Right renal pelvis (tissue), 4 donors: ENCODE measurements at places on chromosomes 7 and 10. TPM values are rescaled to one million over a fixed set of nuclear protein-coding genes. Genes with fewer than 3 reads are reported as not detected.

DNA sequence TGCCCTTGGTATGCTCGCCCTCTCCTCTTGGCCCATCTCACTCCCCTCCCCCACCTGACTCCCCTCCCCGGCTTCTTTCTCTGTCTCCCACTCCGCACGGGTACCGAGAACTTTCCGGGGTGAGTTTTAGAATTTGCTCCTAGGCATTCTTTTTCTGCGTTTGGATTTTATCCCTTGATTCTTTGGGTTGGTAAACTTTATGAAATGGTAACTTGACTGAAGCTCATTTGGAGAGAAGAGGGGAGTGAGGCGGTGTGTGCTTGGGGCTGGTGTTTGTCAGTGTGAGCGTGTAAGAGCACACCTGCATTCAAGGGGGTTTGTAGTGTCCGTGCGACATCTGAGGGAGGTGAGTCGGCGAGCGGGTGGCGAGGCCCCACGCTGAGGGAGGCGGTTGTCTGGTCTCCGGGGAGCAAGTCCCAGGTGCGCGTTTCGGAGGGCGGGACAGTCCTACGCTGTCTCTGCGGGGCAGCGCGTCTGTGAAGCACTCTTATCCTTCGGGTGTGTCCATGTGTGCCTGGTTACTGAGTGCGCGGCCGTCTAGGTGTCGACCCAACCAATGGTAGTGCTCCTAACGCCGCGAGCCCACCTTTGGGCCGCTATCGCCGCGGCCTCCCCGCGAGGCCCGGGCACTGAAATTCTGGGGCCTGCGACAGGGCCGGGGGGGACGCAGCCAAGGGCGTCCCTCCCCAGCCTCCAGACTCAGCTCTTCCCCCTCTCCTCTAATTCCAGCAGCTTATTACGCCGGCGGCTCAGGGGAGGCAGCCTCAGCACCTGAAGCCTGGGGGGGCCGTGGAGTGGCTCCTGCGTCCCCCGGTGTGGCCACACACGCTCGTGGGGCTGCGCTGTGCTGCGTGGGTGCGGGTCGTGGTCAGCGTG is 2.6 kb upstream of the ZNF503 start:
- DNase-seq: no peak

DNA sequence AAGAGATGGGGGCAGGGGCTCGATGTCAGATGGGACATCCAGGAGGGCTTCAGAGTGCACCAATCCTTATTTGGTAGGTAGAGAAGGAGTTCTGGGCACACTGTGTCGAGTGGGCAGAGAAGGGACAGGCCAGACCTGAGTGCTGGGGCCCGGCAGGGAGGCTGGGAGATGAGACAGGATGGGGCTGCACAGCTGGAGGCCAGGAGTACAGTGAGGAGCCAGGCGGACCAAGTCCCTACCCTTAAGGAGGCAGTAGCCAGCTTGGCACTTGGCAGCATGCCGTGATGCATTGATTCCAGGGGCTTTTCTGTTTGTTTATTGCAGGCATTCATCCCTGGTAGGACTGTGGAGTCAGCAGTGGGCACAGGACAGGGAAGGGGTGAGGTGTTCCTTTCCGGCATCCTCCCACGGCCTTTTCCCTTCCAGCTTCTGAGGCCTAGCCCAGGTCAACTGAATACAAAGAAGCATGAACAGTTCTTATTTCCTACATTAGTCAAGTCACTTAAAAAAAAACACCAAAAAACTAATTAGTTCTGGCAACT is 168.8 kb upstream of the CDCA7L start:
- DNase-seq: no peak

Gene AKR1D1
- 0.07 TPM for polyA plus RNA-seq

Gene AKR1C2
- 8.9 TPM for polyA plus RNA-seq
